Bronchial smooth muscle cell (primary cell): ENCODE measurements at places on chromosomes 12 and 14. TPM values are rescaled to one million over a fixed set of nuclear protein-coding genes. Genes with fewer than 3 reads are reported as not detected.

Gene CYP27B1
- total RNA-seq, result 0.26 TPM in 1 of 2 replicates, not detected in the other

Gene RNASE3
- 0.16 TPM in 1 of 2 replicates, not detected in the other for total RNA-seq

Gene FSCB
- total RNA-seq, result under 0.01 TPM in 1 of 2 replicates, not detected in the other

Gene SOCS2
- 5.8 and 16.7 TPM in 2 replicates for total RNA-seq

Gene MTA1
- total RNA-seq, result 26.6 and 29.6 TPM in 2 replicates

Gene MCRS1
- total RNA-seq, result 45.9 and 55.4 TPM in 2 replicates

Gene ESPL1
- total RNA-seq, result 0.86 and 1.9 TPM in 2 replicates

Gene GRIN2B
- under 0.01 TPM in 1 of 2 replicates, not detected in the other for total RNA-seq

Gene KRT2
- not detected in 2 replicates for total RNA-seq

Gene RXYLT1
- total RNA-seq, result 8.5 and 9.7 TPM in 2 replicates

Gene TAS2R42
- not detected in 2 replicates for total RNA-seq

Gene IKZF4
- 1.4 and 1.6 TPM in 2 replicates for total RNA-seq

Gene ASCL1
- not detected in 2 replicates for total RNA-seq

Gene ATP2B1
- 24.6 and 47.4 TPM in 2 replicates for total RNA-seq

Gene GPR68
- total RNA-seq, result 10.4 and 42.4 TPM in 2 replicates

Gene MLF2
- total RNA-seq, result 95.8 and 115 TPM in 2 replicates

Gene RGS6
- not detected in 2 replicates for total RNA-seq

Gene GALNT8
- total RNA-seq, result 0.17 TPM in 1 of 2 replicates, not detected in the other

Gene DBX2
- total RNA-seq, result 0.09 TPM in 1 of 2 replicates, not detected in the other

Gene NGB
- not detected in 2 replicates for total RNA-seq

Gene CD9
- 283 and 455 TPM in 2 replicates for total RNA-seq

Gene MYF6
- total RNA-seq, result not detected in 2 replicates

Gene MYO1H
- not detected in 2 replicates for total RNA-seq

Gene P2RX2
- 0.16 and 0.26 TPM in 2 replicates for total RNA-seq

Gene FZD10
- total RNA-seq, result not detected in 2 replicates

Gene SAMD4A
- 15.4 and 16.2 TPM in 2 replicates for total RNA-seq

Gene TMEM19
- 24.0 and 35.3 TPM in 2 replicates for total RNA-seq

Gene PMCH
- total RNA-seq, result 0.16 TPM in 1 of 2 replicates, not detected in the other

Gene C12orf50
- total RNA-seq, result not detected in 2 replicates

Gene ALX1
- not detected in 2 replicates for total RNA-seq

Gene KLRB1
- not detected in 2 replicates for total RNA-seq

Gene DYRK2
- 12.9 and 46.5 TPM in 2 replicates for total RNA-seq

Gene ST8SIA1
- total RNA-seq, result 3.2 and 11.3 TPM in 2 replicates
